ENCODE measurements at places on chromosomes 5 and 9.

DNA sequence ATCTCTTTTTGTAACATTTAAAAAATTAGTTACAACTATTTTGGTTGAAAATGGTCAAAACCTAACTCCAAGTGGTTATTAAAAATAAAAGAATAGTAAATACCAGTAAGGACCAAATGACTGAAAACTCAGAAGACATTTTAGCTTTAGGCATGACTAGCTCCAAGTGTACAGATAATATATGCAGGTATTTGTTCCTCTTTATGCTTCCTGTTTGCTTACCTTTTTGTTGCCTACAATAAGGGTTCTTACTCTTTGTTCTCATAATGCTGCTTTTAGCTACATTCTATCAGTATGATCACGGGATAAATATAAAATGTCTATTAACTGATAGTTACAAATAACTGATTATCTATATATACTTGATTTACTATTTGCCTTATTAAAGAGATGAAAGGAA, 259.6 kb downstream of the CDH12 start:
- DNase-seq, result no peak

GRCh38 chr5:175747539-175748060, 89.7 kb downstream of the HRH2 start:
- DNase-seq, result no peak

DNA sequence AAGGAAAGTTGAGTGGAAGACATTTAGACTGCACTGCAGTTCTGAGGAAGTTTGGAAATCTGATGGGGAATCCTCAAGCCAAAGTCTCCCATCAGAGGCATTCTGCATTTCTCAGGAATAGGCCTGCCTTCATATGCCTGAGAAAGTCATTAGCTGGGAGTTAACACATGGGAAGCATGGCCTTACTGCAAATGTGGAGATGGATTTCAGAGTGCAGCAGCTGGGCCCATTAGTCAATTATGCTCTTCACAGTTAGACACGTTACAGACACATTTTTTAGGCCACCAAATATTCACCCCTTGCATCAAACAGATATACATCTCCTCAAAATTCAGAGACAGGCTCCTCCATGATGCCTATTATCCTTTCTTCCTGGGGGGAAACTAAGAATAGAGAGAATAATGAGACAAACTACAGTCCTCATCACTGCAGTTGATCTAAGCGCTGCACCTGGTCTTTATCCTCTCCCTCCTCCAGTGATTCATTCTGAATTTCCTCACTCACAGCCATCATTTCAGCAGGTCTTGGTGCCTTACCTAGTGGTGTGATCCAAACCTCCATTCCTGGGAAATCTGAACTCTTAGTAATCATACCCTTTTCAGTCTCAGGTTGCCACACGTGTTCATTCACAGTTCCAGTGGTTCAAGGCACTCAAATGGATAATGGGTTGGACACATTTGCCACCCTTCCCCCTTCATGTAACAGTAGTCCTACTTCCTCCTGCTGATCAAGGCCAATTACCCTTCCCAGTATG, 47.9 kb upstream of the PPP2CA start:
- peak; percentile 40 for DNase-seq

DNA sequence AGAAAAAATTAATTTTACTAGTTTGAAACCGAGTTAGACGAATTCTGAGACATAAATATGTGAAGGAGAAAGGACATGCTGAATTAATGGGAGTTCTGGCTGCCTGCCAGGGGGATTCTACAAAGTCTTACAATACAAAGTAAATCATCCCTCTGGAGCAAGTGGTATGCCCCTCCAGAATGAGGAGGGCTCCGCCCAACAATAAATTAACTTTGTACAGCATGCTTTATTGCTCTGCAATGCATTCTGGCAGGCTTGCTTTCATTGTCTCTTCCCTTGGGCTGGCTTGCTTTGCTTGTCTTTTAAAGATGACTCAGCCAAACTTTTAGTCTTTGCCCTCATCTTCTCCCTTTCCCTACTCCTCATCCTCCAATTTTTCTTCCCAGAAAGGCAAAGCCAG, 11.7 kb upstream of the PCDHB1 start:
- DNase-seq, result no peak

DNA sequence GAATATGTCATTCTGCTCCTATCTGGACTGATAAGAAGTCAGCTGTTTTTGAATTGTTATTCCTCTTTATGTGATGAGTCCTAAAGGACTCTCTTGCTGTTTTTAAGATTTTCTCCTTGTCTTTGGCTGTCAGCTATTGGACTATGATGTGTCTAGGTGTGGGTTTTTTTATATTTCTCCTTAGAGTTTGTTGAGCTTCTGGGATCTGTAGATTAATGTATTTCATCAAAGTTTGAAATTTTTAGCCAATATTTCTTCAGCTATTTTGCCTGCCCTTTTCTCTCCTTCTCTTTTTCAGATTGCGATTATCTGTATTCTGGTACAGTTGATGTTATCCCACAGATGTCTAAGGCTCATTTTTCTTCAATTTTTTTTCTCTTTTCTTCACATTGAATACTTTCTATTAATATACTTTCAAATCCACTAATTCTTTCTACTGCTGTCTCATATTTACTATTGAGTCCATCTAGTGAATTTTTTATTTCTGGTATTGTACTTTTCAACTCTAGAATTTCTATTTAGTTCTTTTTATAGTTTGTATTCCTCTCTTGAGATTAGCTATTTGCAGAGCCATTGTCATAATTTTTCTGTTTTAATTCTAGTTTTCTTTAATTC, 31.1 kb downstream of the RPS23 start:
- DNase-seq, result no peak

DNA sequence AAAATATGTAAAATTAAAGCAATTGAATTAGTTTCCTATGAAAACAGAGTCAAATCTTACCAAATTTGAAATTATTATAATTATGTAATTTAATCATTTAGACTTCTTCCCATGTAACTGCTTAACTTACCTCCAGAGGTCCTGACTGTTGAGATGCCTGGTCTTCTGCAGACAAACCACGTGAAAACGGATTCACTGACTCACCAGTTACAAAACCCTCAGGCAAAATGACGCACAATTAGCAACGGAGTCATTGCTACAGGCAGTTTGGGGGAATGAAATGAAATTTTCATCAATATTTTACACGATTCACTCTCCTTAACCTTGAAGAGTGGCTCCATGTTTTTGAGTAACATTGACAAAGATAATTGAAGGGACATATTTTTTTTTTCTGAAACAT, 460.8 kb downstream of the MTRR start:
- DNase-seq, result peak; percentile 64

GRCh38 chr9:70261131-70261870, 2.5 kb downstream of the SMC5 start:
- DNase-seq, result peak; percentile 60

GRCh38 chr5:89901346-89901745, 508.2 kb downstream of the CETN3 start:
- no peak for DNase-seq

DNA sequence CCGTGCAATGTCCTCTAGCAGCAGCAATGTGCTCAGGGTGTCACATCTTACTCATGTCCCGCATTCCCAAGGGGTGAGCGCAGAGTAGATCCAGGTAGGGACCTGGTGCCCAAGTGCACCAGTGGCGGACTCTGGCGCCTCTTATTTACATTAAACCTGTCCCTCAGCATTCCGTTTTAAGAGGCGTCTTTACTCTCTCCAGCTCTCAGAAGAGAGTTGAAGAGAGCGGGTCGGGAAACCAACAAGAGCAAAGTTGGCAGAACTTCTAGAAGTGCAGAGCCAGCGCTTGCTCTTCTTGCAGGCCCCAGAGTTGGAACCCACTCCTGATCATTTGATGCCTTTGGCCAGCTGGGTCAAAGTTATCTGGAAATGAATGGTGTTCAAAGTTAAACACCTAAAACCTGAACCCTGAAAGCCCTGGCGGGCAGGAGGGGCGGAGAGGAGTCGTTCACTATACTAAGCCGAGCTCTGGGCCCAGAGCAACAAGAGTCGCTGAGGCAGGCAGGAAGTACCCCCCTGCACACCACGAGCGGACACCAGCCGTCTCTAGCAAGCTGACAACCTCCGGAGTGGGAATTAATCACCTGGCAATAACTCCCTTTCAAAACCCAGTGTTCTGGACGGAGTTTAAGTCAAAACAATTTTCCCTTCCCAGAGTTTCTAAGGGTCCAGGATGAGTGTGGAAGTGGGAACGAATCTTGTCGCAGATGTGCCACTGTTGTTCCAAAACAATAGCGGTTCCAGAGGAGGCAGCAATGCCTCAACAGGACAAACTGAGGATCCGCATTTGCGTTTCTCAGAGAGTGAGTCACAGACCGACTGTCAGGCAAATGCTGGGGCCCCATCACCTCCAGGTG, 122.8 kb downstream of the TMEM161B start:
- peak; percentile 51 for DNase-seq

- no peak for DNase-seq
Observed at GRCh38 chr5:132098151-132098594, 24.6 kb downstream of the CSF2 start.

DNA sequence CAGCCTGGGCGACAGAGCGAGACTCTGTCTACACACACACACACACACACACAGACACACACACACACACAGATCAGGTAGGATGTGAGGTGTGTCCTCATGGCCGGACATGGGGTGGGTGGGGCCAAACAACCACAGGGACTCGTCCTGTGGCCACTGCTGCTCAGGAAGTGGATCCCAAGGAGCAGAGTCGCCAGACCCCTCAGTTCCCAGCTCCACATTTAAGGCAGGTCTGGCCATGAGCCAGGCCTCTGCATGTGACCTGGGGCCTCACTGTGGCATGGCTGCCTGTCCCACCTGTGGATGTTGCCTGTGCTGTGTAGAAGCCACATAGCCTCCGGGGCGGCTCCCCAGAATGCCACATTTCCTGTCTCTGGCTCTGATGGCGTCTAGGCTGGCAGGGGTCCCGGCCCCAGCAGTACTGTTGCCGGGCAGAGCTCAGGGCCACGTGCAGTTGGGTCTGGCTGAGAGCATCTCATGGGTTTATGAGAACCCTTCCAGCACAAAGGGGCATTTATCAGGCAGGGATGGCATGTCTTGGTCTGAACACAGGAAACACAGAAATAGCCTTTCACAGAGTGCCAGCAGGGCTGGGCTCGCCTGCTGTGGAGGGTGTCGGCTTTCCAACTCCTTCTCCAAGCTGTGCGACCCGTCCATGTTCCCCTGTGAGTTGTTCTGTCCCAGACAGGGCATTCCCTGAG, 9.9 kb upstream of the NINJ1 start:
- DNase-seq, result no peak

- peak; percentile 70 for DNase-seq
Observed at GRCh38 chr5:9483243-9483642, 62.6 kb downstream of the SEMA5A start.

DNA sequence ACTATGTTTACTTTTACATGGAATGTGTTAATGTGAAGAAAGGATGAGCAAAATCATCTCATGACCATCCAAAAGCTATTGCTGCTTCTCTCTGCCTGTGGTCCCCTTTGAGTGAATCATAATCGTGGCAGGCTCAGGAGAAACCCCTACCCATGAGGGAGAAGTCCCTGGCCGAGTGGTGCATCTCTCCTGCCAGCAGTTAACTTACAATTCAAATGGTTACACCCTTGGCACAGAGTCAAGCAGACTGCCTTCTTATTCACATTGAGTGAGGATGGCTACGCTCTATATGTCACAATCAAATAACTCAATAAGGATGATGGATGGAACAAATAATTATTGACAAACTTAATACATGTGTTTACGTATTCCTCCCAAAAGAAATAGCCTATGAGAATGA, 179.1 kb downstream of the FGF1 start:
- no peak for DNase-seq

DNA sequence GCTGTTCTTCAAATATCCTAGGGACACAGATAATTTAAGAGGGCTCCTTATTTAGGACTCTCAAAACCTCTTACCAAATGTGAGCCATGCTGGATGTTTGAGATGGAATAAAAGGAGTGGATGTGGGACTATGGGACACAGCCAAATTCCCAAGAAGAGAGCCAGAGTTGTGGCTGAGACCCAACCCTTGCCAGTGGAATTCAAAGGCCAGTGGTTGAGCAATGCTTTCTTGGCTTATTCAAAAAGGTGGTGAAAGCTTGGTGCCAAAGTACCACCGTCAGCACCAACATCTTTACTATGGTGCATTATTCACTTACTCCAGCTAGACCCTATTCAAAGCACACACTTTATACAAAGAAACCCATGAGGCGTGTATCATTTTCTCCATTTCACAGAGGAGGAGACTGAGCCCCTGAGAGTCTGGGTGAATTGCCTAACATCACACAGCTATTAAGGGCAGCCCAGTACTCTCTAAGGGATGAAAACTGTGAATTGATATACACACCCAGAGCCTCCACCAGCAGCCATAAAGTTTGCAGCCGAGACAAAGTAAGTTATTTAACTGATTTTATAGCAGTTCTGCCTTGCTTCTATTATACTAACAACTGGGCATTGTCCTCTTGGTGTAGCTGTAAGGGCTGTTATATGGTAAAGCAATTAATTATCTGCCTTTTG, 391.7 kb downstream of the ACTL7B start:
- no peak for DNase-seq

DNA sequence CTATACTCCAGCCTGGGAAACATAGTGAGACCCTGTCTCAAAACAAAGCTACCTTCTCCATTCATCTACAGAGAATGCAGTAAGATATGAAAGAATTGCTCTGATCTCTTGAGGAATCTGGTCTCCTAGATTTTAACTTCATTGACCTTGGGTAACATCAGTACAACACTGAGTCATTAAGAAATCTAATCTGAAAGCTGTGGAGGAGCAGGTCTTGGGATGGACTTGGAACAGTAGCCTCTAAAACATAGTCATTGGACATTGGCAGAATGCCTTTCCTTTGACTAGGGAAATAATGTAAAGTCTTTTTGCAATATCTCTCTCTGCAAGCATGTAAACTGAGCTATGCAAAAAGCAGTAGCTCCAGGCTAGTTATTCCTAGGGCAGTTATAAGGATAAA, 58.1 kb downstream of the KCNN2 start:
- DNase-seq, result no peak

Data from trophoblast cell (in vitro differentiated cells and primary cell).